ENCODE measurements at places on chromosomes 2 and 18. TPM values are rescaled to one million over a fixed set of nuclear protein-coding genes. Genes with fewer than 3 reads are reported as not detected.

Gene KCNE4
- total RNA-seq: not detected

Gene FEV
- not detected for total RNA-seq

Gene DAW1
- total RNA-seq: not detected

Gene HOXD3
- total RNA-seq: not detected

Gene COL4A3
- not detected for total RNA-seq

Gene KCNK3
- not detected for total RNA-seq

Gene SGPP2
- total RNA-seq: 10.6 TPM

Gene CLIP4
- total RNA-seq: 21.8 TPM

Gene HOXD12
- not detected for total RNA-seq

Gene ZCCHC2
- total RNA-seq: 48.6 TPM

Gene BOK
- total RNA-seq: 0.27 TPM

Gene CYP27C1
- total RNA-seq: not detected

Gene LTBP1
- 0.82 TPM for total RNA-seq

Gene CCDC141
- total RNA-seq: 4.2 TPM

Gene IL36RN
- total RNA-seq: not detected

Gene FRZB
- total RNA-seq: not detected

Gene TFCP2L1
- not detected for total RNA-seq

Gene PTPRN
- total RNA-seq: 1.6 TPM

Gene RGPD3
- total RNA-seq: 0.34 TPM

Gene SLC11A1
- total RNA-seq: 0.18 TPM

Gene C2orf78
- not detected for total RNA-seq

Gene TMEM247
- not detected for total RNA-seq

Gene EPB41L5
- total RNA-seq: 0.94 TPM

Gene CHPF
- 41.9 TPM for total RNA-seq
